ENCODE measurements at places on chromosomes 6 and 20.

GRCh38 chr6:108684771-108685329, 124.1 kb downstream of the FOXO3 start:
- DNase-seq: no peak

- no peak for DNase-seq
Measured at GRCh38 chr6:63644668-63645326, 9.2 kb downstream of the PHF3 start.

DNA sequence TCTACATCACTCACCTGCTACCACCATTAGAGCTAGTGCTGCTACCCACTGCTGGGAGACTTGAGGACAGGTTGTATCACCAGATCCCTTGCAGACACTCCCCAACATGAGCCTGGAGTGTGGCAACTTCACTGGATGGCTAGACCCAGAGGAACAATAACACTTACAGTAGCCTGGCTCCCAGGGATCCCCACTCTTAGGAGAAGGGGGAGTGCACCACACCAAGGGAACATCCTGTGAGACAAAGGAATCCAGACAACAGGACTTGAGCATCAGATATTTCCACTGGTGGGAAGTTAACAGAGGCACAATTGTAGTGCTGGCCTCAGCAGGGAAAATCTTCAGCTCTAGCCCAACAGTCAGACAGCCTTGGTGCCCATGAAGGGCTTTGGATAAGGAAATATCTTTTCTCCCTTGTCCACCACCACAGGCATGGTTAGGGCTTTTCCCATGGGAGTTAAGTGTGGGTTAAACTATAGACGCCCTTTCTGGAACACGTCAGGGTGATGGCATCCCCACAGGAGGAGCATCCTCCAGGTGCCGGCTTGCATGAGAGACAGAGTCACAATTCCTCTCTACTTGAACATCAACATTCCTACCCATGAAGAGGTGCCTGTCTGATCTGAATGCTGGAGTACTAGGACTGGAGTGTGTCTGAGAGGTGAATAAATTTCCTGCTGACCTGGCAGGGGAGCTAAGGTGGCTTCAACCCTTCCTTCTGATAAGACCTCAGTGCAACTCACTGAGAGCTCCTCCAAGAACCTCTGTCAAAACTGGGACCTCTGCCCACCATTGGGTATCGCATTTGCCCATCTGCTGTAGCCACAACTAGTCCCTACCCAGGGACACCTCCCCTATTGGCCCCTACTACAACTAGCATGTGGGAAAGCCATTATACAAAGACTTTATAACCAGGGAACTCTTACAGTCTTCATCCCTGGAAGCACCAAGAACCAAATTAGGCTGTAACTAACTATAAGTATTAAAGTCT, 55.4 kb upstream of the SIRPG start:
- no peak for DNase-seq

- no peak for DNase-seq
Measured at GRCh38 chr20:5397393-5397792, 80.6 kb upstream of the PROKR2 start.

GRCh38 chr6:90461383-90461782, 125.5 kb downstream of the MAP3K7 start:
- DNase-seq: no peak

GRCh38 chr20:38112930-38113294, 52.2 kb downstream of the TGM2 start:
- no peak for DNase-seq

GRCh38 chr20:56875052-56875659, 246.1 kb downstream of the TFAP2C start:
- DNase-seq: no peak

DNA sequence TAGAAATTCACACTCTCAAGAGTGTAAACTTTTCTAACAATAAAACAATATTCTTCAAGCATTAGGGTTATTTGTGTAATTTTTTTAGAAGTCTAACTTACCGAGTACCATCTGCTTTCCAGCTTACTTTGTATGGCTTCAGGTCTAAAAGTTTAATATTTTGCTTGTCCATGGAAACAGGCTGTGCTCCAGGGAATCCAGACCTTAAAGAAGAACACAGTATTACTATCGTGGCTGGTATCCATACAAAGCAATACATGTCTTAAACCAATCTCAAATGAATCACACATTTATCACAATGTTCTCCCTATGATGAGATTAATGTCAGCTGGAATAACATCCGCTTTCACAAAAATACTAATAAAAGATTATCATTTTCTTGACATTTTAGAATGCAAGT, 73.0 kb downstream of the RNGTT start:
- no peak for DNase-seq

- DNase-seq: no peak
Measured at GRCh38 chr6:54196905-54197304, 85.7 kb downstream of the MLIP start.

DNA sequence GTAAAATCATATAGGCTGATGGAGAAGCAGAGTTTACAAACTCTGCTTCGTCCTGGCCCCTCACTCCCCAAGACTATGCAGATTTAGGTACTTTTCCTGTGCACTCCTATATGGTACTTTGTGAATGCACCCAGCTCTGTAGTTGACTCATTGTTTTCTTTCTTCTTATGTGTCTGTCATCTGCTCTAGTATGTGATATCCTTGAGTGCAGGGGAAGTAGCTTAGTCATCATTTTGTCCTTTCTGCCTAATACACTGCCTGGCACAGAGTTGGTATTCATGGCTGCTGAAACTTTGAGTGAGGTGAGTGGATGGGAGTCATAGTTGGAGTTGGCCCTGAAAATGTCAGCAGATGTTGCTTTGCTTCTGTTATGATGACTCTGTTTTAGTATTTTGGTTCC, 222.6 kb downstream of the RNF144B start:
- no peak for DNase-seq

- no peak for DNase-seq
Measured at GRCh38 chr6:19327241-19327640, 509.9 kb upstream of the ID4 start.

DNA sequence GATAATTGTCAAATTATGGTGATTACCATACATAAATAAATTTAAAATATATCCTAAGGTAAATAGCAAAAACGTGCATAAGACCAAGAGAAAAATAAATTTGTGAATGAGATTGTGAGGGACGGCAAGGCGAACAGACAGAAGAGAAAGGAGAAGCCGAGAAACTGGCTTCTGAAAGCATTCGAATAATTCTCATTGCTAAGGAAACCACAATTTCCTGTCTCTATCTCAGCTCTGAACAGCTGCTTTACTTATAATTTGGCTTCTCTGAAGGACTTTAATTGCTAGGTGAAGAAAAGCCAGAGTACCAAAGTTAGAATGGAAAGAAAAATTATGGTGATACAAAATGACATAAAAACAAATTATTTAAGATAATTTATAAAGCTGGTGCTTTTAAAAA, 79.0 kb upstream of the RGS17 start:
- no peak for DNase-seq

GRCh38 chr6:62923728-62924127, 287.5 kb upstream of the FKBP1C start:
- no peak for DNase-seq

- no peak for DNase-seq
Measured at GRCh38 chr6:53585208-53585900, 40.5 kb upstream of the GCLC start.
